Glutamatergic neuron (in vitro differentiated cells): ENCODE measurements at places on chromosomes 6 and 20.
A peak's percentile ranks its signal among the peaks of the same experiment; 100 is the strongest.

- no peak for DNase-seq
- H3K27me3 ChIP-seq, result peaks cover 2% of the 10 kb centered on the region
- no peaks in the 10 kb centered on the region for H3K36me3 ChIP-seq
- no peak overlapping the region for H3K4me3 ChIP-seq
- H3K27ac ChIP-seq, result no peak overlapping the region
- no peaks in the 10 kb centered on the region for H3K4me1 ChIP-seq
These were observed 42.4 kb upstream of the GNRH2 start for GRCh38 chr20:3000852-3001523.

DNA sequence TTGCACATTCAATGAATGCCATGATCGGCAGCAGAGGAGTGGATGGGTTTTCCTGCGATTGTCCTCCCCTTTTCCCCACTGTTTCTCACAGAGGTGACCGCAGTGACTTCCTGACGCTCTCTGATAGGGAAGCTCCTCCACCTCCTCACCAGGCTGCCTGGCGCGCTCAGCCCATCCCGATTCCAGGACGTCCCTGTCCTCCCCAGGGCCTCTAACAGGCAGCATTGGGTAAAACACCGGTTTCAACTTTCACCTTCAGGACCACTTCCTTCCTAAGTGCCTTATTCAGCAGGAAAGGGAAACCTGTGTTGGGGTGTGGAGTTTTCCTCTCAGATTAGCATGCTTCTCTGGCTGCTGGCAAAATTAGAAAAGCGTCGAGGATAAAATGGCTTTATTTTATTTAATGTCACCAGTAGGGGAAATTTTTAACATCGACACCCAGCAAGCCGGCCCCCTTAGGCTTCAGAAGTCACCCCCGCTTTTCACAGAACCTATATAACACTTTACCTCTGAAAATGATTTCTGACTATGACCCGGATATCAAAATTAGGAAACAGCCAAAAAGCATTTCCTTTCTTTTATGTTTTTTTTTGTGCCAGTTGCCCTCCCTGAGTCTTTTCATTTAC is 570.4 kb upstream of the GJE1 start:
- peaks cover 13% of the 10 kb centered on the region for H3K4me1 ChIP-seq
- H3K4me3 ChIP-seq, result peak overlapping the region; percentile 12
- no peak overlapping the region for H3K27ac ChIP-seq
- H3K36me3 ChIP-seq, result no peaks in the 10 kb centered on the region

DNA sequence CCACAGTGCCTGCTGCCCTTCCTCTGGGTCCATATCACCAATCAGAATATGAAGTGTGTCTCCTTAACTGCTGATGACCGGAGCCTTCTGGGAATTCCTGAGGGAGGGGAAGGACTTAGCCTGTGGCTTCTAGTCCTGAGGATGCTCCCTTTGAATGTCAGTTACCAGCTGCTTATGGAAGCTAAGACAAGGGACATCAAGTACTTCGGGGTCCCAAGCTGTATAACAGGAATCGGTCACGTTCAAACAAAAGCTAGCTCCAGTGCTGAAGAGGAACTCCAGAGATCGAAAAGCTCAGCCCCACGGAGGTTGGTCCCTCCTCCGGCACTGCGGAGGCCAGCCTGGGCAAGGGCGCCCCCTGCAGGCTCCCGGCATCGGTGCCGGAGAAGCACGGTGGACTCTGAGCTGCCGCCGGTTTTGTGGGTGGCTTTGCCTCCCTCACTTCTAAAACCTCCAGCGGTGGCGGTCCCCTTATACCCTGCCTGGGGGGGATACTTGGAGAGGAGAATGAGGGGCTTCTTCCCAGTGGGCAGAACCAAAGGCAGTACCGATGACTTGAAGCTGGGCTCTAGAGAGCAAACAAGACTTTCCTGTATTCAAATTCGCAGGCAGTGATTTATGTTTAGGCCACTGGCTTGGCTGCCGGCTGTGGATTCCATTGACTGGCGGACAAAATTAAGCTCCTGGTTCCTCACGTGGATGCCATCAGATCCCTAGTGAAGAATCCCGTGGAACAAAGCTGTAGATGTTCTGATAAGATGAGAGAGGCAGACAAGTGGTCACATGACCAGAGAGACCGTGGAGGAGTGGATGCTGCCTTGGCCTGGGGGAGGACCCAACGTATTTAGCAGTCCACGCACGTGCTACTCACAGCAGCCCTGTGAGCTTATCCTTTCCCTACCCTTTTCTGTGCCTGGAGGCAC is 16.2 kb upstream of the UBR2 start:
- H3K4me3 ChIP-seq, result peak overlapping the region; percentile 90
- H3K27ac ChIP-seq, result peak overlapping the region; percentile 72
- DNase-seq, result peak; percentile 94
- H3K36me3 ChIP-seq, result no peaks in the 10 kb centered on the region
- H3K4me1 ChIP-seq, result no peaks in the 10 kb centered on the region

GRCh38 chr20:4689220-4689619 is 32.5 kb upstream of the PRND start:
- H3K27ac ChIP-seq, result no peak overlapping the region
- no peak for DNase-seq
- H3K36me3 ChIP-seq, result no peaks in the 10 kb centered on the region
- H3K4me1 ChIP-seq, result peaks cover 3% of the 10 kb centered on the region
- H3K27me3 ChIP-seq, result peaks cover 8% of the 10 kb centered on the region

DNA sequence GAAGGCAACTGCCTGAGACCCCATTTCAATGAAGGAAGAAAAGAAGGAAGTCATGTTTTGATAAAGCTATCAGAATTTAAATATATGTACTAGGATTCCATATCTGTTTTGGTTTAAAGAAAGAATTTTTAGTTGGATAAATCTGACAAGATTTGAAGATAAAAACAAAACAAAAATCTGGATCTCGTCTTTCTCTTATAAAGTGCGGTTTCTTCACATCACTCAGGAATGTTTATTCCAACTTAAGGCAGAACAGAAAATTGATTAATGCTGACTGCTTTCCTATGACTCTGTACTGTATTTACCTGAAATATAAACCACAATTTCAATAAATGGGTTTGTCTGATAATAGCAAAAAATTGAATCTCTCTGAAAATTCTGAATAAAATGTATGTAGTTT is 439.7 kb downstream of the RFPL4B start:
- no peak overlapping the region for H3K4me3 ChIP-seq
- no peak for DNase-seq
- no peaks in the 10 kb centered on the region for H3K27me3 ChIP-seq
- no peak overlapping the region for H3K27ac ChIP-seq
- no peaks in the 10 kb centered on the region for H3K36me3 ChIP-seq

DNA sequence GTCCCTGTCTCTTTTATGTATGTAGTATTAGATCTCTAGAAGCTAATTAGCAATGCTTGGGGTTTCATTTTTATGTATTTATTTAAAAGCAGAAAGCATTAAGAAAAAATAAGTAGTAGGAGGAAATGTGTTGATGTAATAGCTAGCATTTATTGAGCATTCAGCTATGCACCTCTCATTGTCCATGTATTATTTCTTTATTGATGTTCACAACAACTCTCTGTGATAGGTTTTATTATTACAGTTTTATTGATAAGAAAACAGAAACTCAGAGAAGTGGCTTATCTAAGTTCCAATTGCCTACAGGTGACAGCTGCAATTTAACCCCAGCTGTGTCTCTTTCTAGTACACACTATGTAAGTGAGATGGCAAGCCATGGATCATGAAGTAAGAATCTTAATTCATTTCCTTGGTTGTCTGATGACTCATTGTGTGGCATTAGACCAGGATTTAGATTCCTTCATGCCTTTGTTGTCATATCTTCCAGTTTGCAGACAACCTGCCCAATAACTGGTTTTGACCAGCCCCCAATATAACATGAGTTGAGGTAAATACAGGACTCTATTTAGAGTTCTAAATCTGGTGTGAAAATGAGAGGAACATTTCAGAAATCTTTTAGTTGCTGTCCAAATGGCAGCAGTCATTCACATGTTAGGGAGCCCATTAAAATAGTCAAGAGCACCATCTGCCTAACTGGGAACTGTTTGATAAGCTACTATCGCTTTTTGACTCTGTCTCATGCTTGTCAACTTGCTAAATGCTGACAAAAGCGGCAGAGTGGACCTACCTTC is 170.8 kb upstream of the PHACTR1 start:
- H3K36me3 ChIP-seq, result peaks cover 5% of the 10 kb centered on the region
- no peak overlapping the region for H3K4me3 ChIP-seq
- no peaks in the 10 kb centered on the region for H3K4me1 ChIP-seq
- no peaks in the 10 kb centered on the region for H3K27me3 ChIP-seq
- DNase-seq, result no peak
- no peak overlapping the region for H3K27ac ChIP-seq

DNA sequence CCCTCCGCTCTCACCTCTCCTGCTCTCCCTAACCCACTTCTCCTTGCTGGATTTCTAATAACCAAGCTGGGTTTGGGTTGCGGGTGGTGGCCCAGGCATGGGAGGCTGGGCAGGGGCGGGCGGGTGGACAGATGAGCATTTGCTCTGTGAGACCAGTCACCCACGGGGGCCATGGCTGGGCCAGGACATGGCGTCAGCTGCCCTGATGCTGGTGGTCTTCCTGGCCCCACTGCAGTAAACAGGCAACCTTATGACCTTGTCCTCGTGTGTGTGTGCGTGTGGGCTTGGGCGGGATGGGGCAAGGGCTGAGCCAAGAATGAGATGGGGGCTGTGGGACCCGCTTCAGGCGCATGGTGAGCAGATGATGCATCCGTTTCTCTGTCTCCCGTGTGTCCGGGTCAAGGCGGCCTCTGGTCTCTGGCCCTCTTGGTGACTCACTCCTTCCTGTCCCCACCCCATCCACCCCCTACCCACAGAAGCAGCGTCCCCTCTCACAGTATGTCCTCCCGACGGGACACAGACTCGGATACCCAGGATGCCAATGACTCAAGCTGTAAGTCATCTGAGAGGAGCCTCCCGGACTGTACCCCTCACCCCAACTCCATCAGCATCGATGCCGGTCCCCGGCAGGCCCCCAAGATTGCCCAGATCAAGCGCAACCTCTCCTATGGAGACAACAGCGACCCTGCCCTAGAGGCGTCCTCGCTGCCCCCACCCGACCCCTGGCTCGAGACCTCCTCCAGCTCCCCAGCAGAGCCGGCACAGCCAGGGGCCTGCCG is 41.4 kb upstream of the MYL9 start:
- peaks cover 4% of the 10 kb centered on the region for H3K36me3 ChIP-seq
- H3K27ac ChIP-seq, result no peak overlapping the region
- H3K27me3 ChIP-seq, result peaks cover 10% of the 10 kb centered on the region

DNA sequence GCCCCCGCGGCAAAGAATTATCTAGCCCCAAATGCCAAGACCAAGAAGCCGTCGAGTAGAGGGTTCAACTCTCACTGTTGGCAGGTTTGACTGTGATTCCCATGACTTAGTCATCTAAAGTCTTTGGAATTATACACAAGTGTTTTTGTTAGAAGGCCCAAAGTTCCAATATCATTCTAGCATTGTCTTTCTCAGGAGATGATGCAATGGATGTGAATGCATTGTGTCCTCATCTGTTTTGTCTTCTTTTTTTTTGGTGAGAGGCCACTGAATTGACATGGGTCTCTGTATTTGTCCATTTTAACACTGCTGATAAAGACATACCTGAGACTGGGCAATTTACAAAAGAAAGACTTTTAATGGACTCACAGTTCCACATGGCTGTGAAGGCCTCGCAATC is 290.5 kb upstream of the ZFP64 start:
- H3K36me3 ChIP-seq, result no peaks in the 10 kb centered on the region
- no peak overlapping the region for H3K4me3 ChIP-seq
- H3K4me1 ChIP-seq, result no peaks in the 10 kb centered on the region
- no peaks in the 10 kb centered on the region for H3K27me3 ChIP-seq
- DNase-seq, result no peak

GRCh38 chr20:51402201-51402600 is 140.3 kb downstream of the NFATC2 start:
- peak overlapping the region; percentile 16 for H3K27ac ChIP-seq
- H3K27me3 ChIP-seq, result peaks cover 4% of the 10 kb centered on the region
- no peak overlapping the region for H3K4me3 ChIP-seq
- DNase-seq, result no peak
- H3K36me3 ChIP-seq, result no peaks in the 10 kb centered on the region

GRCh38 chr6:23213651-23214050 is 644.3 kb downstream of the HDGFL1 start:
- H3K36me3 ChIP-seq, result peaks cover 12% of the 10 kb centered on the region
- H3K27ac ChIP-seq, result no peak overlapping the region
- peaks cover 14% of the 10 kb centered on the region for H3K4me1 ChIP-seq
- peaks cover 2% of the 10 kb centered on the region for H3K27me3 ChIP-seq

GRCh38 chr6:38784506-38785235 is 69.6 kb downstream of the DNAH8 start:
- no peak overlapping the region for H3K4me3 ChIP-seq
- H3K4me1 ChIP-seq, result peaks cover 2% of the 10 kb centered on the region
- no peak overlapping the region for H3K27ac ChIP-seq
- H3K36me3 ChIP-seq, result no peaks in the 10 kb centered on the region

DNA sequence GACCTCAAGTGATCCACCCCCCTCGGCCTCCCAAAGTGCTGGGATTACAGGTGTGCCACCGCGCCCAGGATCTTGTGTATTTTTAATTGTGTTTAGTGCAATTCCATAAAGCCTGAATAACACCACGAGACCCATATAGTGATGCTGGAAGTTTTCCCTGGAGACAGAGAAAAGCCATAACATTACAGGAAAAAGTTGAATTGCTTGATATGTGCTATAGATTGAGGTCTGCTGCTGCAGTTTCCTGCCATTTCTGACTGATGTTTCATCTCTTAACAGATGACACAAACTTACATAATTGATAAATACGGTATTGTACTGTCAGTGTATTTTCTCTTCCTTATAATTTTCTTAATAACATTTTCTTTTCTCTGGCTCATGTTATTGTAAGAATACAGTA is 7.3 kb upstream of the UBD start:
- peaks cover 2% of the 10 kb centered on the region for H3K27me3 ChIP-seq
- H3K4me3 ChIP-seq, result no peak overlapping the region
- H3K36me3 ChIP-seq, result no peaks in the 10 kb centered on the region
- no peak for DNase-seq
- no peak overlapping the region for H3K27ac ChIP-seq

DNA sequence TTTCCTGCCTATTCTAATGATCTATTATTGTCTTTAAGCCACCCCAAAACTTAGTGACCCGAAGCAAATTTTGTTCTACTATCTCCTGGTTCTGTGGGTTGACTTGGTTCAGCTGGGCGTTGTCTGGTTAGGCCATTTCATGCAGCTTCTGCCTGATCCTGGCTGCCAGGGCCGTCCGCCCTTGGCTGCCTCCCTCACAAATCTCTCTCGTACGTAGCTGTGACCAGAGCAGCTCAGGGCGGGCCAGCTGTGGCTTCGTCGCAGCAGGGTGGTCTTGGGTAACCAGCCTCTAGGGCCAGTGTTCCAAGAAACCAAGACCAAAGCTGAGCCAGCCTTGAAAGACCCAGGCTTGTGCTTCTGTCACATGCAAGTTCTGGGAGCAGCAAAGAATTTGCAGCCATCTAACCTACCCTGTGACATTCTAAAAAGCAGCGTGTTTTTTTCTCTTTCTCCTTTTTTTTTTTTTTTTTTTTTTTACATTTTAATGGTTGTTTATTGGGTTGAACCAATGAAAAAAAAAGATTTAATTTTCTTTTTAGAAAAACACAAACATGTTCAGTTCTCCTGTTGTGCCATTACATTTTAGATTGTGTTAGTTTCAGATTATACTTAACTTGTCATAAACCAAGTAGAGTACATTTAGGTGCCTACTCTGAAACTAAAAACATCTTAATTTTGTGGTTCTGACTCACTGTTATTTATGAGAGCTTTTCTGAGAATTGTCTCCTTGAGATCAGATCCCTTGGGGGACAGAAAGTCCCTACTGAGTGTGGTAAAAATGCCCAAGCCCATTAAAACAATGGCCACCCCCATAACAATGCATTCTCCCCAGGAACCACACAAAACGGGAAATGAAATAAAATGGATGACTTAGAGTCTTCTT is 83.9 kb downstream of the ZDHHC14 start:
- no peak overlapping the region for H3K27ac ChIP-seq
- DNase-seq, result no peak
- no peaks in the 10 kb centered on the region for H3K27me3 ChIP-seq
- peak overlapping the region; percentile 22 for H3K4me3 ChIP-seq
